ENCODE measurements at places on chromosomes 11 and 22.

DNA sequence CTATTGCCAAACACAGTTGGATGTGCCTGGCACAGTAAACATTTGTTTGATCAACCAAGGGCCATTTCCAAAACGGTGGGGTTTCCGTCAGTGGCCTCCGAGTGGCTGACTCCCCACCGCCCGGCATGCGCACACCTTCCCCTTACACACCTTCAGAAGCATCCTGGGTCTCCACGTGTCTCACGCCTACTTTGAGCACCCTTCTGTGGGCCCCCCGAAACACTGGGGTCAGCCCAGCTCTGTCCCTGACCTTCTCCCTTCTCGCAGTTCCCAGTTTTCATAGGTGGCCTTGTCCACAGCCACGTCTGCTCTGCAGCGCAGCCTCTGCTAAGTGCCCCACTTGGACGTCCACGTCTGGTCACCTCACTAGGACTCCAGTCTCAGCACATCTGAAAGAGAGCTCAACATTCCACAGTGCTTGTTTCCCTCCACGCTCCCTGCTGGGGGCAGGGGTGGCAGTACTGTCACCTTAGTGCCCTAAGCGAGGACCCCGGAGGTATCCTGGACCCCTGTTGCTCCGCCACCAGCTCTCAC, 13.2 kb upstream of the SHANK2 start:
- DNase-seq, result no peak

- no peak for DNase-seq
Measured at GRCh38 chr11:26729284-26729683, 7.4 kb upstream of the SLC5A12 start.

- no peak for DNase-seq
Measured at GRCh38 chr11:100515087-100515486, 172.0 kb upstream of the ARHGAP42 start.

DNA sequence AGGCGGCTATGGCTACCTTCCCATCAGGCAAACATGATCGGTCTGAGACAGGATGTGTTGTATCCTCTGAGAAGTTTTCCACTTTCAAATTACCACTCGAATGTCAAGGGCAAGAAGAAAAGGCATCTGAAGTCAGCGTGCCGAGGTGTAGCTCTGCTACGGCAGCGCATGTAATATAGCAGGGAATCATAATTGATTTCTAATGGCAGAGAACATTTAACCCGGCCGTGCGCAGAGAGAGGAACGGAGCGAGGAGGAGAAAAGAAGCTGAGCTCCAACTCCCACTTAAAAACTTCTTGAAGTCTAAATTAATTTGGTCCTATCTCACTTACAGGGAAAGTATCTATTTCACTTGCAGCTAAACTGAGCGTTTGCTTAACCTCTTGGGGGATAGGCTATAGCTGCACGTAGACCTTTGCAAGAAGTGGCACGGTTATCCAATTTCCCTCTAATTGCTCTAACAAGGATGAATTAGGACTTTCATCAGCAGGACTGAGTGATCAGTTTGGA, 137.3 kb upstream of the KIRREL3 start:
- DNase-seq, result no peak

DNA sequence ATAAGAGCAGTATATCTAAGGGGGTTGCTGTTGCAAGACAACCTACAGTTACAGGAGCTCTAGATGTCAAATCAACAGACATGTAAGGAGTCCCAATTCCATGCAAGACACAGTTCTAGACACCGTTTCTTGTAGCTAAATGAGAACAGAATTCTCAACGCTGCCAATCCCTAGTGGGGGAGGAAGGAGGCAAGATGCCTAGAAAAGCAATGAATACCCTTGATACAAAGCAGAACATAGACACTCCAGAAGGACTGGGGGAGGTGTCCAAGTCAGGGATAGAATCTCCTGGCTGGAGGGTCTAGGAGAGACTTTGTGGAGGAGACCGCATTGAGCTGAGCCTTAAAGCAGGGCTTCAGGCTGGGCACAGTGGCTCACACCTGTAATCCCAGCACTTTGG, 280.2 kb downstream of the BUD13 start:
- no peak for DNase-seq

DNA sequence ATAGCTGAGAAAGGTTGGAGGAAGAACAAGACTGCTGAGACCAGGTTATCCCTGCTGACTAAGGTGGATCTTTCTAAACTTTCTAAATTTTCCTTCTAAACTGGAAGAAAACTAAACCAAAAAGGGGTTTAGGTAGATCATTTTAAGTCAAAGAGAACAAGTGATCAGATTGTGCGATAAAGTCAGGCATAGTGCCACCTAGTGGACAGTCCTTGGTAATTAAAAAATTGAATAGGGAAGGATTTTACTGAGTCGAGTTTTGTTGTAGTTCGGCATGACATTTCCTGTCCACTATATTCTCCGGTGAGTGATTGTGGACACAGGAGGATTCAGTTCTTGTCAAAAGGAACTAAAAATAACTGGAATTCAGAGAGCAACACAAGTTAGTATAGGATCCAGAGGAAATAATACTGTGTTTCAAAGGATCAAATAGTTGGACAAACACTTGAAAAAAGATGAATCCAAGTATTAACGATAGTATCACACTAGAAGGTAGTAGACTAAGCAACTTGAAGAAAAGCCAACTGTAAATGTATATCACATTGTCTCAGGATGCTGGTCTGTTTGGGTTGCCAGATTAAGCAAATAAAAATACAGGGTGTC, 1236.4 kb downstream of the FAM181B start:
- DNase-seq, result no peak

- no peak for DNase-seq
Measured at GRCh38 chr22:39966470-39966869, 6.3 kb downstream of the TMA7B start.

- no peak for DNase-seq
Measured at GRCh38 chr11:405954-406795, 8.6 kb downstream of the SIGIRR start.

- no peak for DNase-seq
Measured at GRCh38 chr22:43976861-43977795, 21.9 kb downstream of the SAMM50 start.

All from NCI-H2107 (cell line).